AG04449 (cell line): ENCODE measurements at places on chromosomes 7 and 10.
A peak's percentile ranks its signal among the peaks of the same experiment; 100 is the strongest.

- no peak for DNase-seq
These were observed 36.3 kb downstream of the AKR1B1 start for GRCh38 chr7:134422638-134423037.

DNA sequence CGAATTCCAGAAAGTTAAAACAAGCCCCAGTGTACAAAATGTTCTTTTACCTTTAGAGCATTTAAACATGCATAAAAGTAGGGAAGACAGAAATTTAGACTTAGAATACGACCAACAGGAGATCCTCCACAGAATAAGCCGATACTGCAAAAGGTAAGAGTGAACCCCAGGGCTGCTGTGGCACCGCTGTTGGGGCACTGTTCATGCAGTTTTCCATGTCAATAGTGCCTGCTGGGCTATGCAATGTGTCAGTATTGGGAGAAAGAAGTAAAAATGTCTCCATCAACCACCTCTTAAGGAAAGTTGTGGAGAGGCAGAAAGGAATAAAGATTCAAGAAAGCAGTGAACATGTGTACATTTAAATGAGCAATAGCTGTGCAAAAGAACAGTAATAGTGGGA, 326.5 kb upstream of the SEMA3C start:
- DNase-seq, result no peak

DNA sequence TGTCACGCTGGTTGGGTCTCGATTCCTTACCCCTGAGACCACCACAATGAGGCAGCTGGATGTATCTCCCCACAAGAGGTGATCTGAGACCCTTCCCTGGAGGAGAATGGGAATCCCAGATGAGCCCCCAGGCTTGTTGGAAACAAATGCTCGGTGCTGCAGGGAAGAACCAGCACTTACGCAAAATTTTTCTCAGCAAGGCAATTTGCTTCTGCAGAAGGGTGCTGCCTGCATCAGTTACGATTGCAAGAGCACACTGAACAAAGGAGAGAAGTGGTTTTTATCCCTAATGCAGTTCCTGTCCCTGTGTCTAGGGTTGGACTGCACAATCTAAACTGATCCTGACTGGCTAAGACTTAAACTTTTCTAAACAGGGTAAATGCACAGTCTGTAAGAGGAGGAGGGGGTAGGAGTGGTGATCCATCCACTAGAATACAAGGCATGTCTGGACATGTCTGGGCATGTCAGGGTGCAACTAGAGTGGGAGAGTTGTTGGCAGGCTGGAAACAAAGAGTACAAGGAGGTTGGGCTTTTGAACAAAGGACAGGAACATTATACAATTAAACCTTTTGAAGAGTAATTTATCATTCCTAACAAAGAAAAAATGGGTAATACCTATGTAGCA, 114.9 kb upstream of the FAM3C start:
- no peak for DNase-seq

GRCh38 chr7:138064856-138065357, 11.4 kb upstream of the AKR1D1 start:
- DNase-seq, result no peak

DNA sequence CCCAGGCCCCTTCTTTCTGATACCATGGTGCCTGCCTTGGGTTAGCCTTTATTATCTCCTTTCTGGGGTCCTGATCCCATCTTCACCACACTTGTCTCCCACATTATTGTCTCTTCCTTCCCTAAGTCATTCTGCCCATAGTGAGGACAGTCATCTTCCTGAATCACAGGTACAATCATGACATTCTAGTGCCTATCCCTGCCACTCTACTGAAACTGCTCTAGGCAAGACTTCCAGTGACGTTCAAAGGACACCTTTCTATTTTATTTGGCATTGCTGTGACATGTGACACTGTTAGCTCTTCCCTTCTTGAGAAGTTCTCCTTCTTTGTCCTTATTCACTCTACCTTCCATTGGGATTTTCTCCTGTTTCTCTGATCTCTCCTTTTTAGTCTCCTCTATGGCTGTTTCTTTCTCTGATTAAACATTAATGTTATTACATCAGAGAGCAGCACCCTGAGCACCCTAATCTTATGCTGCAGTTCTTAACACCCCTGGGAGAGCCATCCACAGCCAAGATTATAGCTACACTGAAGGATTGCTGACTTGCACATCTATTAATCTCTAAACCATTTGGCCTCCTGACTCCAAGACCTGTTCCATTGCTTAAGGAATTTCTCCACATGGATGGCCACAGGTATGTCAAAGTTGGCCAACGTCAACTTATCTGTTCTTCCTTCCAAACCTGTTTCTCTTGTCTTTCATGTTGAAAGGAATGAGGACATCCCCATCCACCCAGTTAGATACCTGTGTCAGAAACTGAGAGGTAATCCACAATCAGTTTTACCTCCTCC, 10.9 kb downstream of the MACC1 start:
- DNase-seq, result no peak

GRCh38 chr7:28065308-28065707, 115.3 kb downstream of the JAZF1 start:
- no peak for DNase-seq

- no peak for DNase-seq
These were observed 2.1 kb downstream of the ADK start for GRCh38 chr10:74153123-74153522.

- DNase-seq, result no peak
These were observed 164.6 kb upstream of the TNS3 start for GRCh38 chr7:47746468-47746867.

DNA sequence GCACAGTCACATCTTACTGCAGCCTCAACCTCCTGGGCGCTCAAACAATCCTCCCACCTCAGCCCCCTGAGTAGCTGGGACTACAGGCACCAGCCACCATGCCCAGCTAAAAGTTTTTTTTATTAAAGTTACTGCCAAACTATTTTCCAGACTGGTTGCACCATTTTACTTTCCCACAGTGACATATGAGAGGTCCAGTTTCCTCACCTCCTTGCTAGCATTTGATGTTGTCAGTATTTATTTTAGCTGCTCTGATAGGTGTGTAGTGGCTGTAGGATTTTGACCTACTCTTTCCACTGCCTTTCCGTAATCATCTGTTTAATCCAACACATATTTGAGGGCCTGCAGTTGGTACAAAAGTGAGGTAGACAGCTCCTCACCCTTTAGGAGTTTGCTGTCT, 5.4 kb upstream of the UBE3C start:
- no peak for DNase-seq

DNA sequence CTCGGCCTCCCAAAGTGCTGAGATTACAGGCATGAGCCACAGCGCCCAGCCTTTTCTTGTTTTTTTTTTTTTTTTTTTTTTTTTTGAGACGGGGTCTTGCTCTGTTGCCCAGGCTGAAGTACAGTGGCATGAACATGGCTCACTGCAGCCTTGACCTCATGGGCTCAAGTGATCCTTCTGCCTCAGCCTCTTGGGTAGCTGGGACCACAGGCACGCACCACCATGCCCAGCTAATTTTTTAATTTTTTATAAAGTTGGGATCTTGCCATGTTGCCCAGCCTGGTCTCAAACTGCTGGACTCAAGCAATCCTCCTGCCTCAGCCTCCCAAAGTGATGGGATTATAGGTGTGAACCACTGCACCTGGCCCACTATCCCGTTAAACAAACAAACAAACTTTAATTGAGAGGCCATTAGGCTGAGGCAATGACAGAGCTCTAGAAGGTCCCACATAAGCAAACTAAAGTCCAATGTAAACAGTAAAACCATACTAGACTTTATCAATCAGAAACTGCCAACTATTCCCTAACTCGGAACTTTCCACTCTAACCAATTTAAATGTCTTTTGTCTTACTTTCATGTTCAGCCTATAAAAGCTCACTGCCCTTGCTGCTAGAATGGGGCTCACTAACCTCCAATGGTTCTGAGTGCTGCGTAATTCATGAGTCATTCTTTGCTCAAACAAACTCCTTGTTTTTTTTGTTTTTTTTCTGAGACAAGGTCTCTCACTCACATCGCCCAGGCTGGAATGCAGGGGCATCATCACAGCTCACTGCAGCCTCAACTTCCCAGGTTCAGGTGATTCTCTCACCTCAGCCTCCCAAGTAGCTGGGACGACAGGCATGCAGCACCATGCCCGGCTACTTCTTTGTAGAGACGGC, 1.9 kb downstream of the DHX32 start:
- DNase-seq, result peak; percentile 65

- no peak for DNase-seq
These were observed 22.4 kb downstream of the DNAJC12 start for GRCh38 chr10:67815571-67816059.

GRCh38 chr10:11443468-11444154, 167.8 kb downstream of the USP6NL start:
- no peak for DNase-seq
